ENCODE measurements at places on chromosomes 7 and 10.

DNA sequence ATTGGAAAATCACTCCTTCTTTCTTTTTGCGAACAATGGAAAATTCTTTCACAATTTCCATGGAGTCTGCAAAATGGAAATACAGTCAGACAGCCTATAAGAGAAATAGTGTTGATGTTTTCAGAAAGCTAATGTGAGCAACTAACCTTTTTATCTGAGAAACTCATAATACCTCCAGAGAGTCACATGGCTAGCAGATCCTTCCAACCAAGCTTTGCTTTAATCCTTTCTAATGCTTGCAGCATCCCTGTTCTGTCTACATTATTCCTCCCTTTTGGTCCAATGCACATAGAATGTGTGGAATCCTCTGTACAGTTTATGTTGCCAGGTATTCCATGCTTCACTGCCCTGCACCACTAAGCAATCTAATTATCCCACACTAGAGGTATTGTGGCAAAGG, 717.5 kb upstream of the LRRN3 start:
- no peak for DNase-seq

- no peak for DNase-seq
These were observed 9.4 kb downstream of the YWHAG start for GRCh38 chr7:76349313-76349885.

GRCh38 chr7:8343556-8343955, 81.6 kb upstream of the ICA1 start:
- no peak for DNase-seq

DNA sequence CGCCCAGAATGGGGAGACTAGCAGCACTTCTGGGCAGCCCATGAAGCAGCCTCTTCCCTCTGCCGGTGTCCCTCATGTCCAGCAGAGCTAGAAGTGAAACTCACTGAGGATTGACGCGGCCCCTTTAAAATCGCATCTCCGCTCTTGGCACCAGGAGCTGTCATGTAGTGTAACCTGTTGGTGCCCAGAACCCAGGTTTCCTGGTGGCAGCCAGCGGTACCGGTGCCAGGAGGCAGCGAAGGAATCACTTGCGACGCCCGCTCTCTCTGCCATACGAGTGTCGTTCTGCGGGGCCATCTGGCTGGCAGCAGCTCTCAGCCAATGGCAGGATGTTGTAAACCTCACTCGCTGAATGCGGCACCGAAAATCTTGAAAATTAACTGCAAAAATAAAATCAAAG, 82.7 kb downstream of the CUX1 start:
- DNase-seq, result no peak

GRCh38 chr7:132053871-132054270, 497.4 kb upstream of the PODXL start:
- DNase-seq, result no peak

- no peak for DNase-seq
These were observed 38.6 kb upstream of the ZMIZ2 start for GRCh38 chr7:44709945-44710596.

DNA sequence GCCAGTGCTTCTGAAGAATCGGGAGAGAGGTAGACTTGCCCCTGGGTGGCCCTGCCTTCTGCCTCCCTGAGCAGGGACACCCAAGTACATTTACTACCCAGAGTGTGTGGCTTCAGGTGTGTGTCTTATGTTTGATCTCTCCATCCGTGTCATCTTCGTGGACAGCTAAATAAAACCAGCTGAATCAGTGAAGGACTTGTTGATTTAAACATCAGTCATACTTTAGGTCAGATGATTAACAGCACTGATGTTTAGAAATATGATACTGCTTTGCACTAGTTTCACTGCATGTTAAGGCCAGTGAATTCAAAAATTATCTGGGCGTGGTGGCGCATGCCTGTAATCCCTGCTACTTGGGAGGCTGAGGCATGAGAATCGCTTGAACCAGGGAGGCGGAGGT, 4.0 kb downstream of the MTG1 start:
- DNase-seq, result no peak

GRCh38 chr10:102384053-102384452, 11.5 kb upstream of the NFKB2 start:
- no peak for DNase-seq

DNA sequence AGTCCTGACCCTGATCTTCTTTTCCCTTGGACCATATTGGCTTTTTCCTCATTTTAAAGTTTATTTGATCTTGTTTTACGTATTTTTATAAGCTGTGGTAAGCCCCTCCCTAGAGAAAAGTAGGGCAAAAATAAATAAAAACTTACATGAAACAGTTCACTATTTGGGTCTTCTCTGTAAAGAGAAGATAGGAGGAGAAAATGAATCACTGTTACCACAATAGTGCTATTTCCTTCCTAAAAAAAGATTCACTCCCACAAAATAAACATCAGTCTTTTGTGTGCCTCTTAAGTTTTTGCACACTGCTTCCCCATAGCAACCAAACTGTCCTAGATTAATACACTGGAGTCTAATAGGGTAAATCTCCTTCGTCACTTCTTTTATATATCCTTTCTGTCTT, 1.4 kb upstream of the SVIL start:
- no peak for DNase-seq

- DNase-seq, result peak; percentile 98
These were observed 61.4 kb upstream of the STEAP1B start for GRCh38 chr7:22561321-22561811.

GRCh38 chr10:75538144-75538543, 106.7 kb downstream of the LRMDA start:
- DNase-seq, result no peak

- DNase-seq, result no peak
These were observed 354.4 kb downstream of the CRPPA start for GRCh38 chr7:16066805-16067459.

DNA sequence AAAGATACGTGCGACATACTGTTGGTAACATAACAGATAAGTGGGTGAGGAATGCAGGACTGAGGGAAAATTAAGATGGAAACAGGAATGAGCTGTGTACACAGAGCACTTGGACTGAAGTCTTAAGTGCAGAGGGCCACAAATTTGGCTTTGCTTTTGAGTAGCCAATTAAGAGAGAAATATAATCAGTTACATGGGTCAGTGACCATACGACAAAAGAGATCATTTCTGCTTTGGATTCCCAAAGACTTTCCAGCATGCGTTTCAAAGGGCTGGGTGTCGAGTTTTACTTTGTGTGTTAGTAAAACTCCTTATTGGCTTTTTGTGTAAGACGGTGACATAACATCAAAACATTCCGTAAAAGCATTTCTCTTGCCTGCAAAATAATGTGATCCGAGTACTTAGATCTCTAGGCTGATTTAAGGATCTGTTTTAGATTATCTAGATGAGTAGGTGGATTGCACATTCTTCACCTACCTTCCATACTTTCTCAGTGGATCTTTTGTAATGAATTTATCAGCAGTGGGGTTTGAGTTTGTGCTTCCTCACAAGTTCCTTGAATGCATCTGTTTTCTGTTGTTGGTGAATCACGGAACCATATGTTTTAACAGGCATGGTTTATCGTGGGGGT, 7.5 kb downstream of the RABGEF1 start:
- DNase-seq, result no peak

GRCh38 chr10:2619916-2620315, 447.4 kb upstream of the PFKP start:
- no peak for DNase-seq

DNA sequence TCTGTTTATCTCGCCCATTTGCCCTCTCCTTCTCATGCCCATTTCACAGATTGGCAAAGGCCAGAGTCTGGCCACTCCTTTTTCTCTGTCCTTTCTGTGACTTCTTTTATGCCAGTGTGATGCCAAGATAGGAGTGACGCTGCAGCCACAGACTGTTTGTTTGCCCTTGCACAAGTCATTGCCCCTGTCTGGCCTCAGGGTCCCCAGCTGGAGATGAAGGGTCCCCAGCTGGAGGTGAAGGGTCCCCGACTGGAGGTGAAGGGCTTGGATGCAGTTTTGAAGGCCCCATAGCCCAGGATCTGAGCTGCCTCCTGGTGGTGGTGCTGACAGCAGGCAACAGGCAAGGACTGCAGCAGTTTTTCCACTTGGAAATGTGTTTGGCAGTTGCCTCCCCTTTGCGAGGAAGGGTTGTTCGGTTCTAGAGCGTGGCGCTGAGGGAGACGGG, 50.8 kb upstream of the SLC29A3 start:
- DNase-seq, result no peak

- DNase-seq, result no peak
These were observed 23.1 kb upstream of the DDIT4 start for GRCh38 chr10:72250666-72251065.

GRCh38 chr7:140214075-140214684, 37.4 kb upstream of the KDM7A start:
- DNase-seq, result no peak

GRCh38 chr10:8066797-8067196, 12.3 kb downstream of the GATA3 start:
- DNase-seq, result no peak

DNA sequence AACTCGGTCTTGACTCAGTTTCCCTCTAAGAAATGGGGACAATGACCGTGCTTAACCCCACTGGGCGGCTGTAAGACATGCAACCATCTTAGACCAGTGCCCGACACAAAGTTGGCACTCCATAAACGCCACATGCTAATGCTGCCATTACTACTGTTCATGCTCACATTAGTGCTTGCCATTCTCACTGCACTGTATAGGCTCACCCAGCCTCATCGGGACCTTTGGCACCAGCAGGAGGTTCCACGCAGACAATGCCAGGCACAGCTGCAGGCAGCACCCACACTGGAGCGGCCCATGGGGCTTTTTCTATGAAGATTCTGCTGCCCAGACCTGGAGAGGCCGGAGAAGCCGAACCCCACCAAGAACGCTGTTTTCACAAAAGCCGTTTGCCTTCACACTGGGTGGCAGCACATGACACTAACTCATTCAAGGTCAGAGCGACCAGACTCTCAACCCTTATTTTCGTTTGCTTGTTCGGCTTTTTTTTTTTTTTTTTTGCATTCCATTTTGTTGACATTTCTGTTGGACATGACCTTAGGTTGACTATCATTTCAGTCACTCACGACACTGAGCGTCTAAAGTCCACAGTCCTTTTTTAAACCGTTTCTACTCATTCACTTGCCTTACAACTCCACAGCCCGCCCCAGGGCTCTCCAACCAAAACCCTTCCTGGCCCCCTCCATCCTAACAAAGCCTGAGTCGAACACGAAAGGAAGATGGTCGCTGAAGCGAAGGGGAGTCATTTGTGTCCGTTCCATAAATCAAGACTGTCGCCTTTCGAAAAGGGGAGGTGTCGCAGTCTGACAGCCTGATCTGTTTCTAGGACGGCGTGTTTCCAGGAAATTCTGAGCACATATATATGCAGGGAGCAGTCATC, 124.4 kb upstream of the RNF32 start:
- DNase-seq, result no peak

DNA sequence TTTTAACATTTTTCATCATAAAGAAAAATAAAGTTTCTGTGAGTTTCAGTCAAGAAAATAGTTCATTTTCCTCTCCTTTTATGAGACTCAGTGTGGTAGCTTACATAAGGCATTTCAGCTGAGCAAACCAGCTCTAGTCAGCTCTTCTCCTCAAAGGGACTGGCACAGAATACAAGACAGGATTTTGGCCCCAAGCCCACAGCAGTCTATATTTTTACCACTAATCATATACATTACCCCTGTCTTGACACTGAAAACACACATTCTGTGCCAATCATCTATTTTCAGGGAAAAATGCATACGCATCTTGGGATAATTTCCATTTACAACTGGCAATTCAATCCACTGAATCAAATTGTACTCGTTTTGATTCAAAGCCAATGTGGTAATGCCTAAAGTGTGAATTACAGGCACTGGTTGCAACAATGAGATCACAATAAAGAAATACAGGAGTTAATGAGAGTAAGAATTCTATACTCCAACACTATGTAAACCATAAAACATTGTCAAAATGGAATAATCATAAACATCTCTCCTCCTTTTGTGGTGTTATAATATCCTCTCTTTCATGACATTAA, 186.4 kb downstream of the CACNA2D1 start:
- no peak for DNase-seq

DNA sequence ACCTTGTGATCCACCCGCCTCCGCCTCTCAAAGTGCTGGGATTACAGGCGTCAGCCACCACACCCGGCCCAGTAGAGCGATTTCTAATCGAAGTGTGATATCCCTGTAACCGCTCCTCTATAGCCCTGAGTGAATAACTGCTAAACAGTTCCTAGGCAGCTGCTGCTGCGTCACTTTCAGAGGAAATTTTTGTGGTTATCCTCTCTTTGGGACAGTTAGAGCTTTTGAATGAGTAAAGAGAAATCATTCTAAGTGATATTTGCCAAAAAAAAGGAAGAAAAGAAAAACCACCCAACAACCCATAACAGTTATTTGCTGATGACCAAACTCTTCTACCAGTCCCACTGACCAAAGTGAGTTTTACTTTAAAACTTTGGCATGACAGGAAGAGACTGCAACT, 59.9 kb downstream of the MKX start:
- no peak for DNase-seq

DNA sequence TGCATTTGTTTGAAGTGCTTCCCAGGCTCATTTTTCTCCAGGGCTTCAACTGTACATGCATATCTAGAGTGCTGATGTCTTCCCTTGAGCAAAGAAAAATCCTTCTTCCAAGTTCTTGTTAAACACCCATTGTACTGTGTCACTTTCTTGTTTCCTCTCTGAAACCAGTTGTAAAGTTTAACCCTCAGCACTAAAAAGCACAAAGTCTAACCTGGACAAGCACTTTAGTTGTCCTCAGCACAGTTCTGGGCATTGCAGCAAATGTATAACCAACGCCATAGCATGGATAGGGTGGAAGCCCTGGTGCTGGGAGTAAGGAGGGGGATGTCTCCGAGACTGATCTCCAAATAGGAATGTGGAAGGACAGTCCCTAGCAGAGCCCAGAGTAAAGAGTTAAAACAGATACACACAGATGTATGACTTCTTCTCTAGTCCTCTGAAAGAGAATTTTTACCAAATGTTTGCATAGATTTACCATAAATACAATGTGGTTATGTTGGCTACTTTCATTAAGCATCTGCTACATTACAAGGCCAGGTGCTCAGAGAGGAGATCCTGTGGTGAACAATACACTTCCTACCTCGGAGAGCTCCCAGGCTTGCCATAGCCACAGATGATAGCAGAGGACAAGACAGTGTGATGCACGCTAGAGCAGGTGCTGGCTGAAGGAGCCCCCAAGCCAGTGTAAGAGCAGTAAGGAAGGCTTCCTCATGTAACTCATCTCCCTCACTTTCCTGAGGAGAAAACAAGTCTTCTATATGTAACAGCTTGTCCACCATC, 57.0 kb downstream of the DNAJC12 start:
- no peak for DNase-seq

GRCh38 chr10:132681858-132682755, 103.8 kb downstream of the NKX6-2 start:
- no peak for DNase-seq

DNA sequence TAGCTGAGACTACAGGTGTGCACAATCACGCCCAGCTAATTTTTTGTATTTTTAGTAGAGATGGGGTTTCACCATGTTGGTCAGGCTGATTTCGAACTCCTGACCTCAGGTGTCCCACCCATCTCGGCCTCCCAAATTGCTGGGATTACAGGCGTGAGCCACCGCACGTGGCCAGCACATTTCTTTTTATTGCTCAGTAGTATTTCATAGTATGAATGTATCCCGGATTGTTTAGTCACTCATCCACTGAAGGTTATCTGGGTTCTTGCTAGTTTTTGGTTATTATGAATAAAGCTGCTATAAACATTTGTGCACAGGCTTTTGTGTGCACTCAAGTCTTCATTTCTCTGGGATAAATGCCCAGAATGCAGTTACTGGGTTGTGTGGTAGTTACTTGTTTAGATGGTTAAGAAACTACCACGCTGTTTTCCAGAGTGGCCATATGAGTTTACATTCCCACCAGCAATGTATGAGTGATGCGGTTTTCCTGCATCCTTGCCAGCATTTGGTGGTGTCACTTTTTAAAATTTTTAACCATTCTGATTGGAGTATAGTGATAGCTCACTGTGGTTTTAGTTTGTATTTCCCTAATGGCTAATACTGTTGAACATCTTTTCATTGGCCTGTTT, 275.8 kb upstream of the LYZL1 start:
- no peak for DNase-seq
